Skin of body (tissue), 3 donors: ENCODE measurements at places on chromosomes 6 and 20.

DNA sequence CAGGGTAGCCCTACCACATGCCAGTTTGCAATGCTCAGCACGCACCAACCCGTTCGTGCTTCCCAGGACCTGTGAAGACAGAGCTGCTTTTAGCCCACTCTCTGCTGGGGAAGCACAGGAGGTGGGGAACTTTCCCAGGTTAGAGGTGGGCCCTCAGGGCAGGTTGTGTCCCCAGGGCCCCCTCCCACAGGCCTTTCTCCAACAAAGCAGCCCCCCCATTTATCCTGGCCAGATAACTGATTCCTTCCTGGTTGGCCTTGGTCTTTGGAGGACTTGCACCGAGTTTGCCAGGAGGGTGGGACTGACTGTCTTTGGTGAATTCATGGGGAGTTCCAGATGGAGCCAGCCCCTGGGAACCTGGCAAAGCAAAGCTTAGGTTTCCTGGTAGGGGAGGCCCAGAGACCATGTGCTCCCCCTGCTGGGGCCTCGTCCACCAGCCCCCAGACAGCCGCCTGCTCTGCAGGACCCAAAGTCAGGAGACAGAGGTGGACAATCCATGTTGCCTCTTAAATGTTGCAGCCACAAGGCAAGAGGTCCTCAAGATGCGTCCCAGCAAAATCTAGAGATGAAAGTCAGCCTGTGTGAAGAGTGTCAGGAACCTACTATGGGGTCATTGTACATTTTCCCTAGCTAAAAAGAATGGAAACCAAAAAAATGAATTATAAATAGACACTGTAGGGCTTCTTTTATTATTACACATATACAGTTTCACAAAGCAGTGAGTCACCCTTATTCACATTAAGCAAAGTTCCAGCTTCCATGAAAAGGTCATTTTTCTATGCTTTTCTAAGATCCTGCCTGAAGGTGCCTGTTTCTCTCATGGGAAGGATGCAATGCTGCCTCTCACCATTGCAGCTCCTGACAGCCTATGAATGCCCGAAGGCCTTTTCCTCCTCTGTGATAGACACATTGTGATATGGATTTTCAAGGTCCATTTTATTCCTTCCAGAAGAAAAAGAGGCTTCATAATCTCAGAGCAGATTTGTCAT lies 497.8 kb downstream of the PREX1 start:
- DNase-seq = no peak

- DNase-seq = peak; percentile 64
Measured at GRCh38 chr20:49186535-49187329, 1.4 kb downstream of the STAU1 start.

GRCh38 chr20:52874241-52874640 lies 97.9 kb upstream of the TSHZ2 start:
- DNase-seq = no peak

DNA sequence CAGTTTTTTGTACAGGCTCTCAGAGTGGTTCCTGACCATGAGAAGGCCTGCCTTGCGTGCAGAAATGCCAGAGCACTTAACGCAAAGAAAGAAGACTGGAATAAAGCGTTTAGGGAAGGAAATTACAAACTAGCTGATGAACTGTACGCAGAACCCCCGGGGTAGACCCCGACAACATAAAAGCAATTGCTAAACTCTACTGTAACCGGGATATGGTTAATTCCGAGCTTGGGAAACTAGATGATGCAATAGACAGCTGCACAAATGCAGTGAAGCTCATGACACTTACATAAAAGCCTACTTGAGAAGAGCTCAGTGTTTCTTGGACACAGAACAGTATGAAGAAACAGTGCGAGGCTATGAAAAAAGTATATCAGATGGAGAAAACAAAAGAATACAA lies 35.7 kb downstream of the CITED2 start:
- peak; percentile 77 for DNase-seq

DNA sequence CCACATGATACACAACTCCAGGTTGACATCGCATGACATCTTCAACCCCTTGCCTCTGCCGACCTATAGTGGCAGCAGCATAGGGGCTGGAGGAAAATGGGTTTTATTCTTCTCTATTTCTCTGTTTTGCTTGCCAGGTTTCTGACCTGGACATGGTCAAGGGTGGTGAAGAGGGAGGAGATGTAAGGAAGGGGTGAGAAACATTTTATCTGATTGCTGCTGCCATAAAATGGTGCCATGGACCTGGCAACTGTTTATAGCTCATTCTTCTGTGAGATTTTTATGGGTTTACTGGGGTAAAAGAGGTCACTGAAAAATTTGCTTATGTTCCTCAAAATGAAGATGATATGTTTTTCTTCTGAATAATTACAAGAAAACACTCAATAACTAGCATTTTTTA lies 266.7 kb upstream of the FOXQ1 start:
- no peak for DNase-seq

GRCh38 chr6:132412656-132413498 lies 11.6 kb upstream of the MOXD1 start:
- no peak for DNase-seq

GRCh38 chr20:60589623-60590022 lies 631.4 kb downstream of the CDH26 start:
- DNase-seq = no peak

DNA sequence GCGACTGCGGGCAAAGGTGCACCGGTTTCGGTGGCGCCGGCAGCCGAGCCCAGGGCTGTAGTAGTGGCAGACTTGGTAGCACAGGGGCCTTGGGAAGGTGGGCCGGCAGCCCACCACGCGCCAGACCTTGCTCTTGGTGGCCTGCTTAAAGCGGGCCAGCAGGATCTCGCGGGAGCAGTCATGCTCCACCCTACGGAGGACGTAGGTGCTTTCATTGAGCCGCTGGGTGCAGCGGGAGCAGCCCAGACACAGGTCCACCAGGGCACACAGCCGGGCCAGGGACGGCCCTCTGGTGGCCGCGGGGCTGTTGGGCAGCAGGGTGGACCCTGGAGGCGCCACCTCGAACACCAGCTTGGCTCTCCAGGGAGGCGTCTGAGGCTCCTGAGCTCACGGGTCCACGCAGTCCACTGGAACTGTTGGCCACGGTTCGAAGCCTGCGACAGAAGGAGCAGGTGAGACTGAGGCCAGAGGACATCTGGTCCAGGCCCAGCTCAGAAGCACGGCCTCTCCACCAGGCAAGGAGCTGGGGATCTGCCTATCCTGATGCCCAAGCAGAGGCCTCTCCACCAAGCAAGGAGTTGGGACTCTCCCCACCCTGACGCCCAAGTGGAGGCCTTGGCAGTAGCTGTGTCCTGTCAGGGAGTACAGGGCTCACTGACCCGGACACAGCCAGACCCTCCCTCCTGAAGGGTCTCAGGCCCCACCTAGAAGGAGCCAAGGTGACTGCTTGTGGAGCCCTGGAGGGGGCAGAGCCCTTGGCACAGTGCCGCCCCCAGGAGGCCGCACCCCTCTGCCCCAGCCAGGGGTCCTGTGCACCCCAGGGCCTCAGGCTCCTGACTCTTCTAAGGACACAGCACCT lies 1.0 kb downstream of the HELZ2 start:
- DNase-seq = no peak

GRCh38 chr6:129567374-129567773 lies 142.6 kb downstream of the ARHGAP18 start:
- DNase-seq = no peak

- DNase-seq = no peak
Measured at GRCh38 chr6:76466286-76466685, 393.8 kb upstream of the IMPG1 start.

- peak; percentile 60 for DNase-seq
Measured at GRCh38 chr20:46400253-46400652, 6.2 kb downstream of the ELMO2 start.

DNA sequence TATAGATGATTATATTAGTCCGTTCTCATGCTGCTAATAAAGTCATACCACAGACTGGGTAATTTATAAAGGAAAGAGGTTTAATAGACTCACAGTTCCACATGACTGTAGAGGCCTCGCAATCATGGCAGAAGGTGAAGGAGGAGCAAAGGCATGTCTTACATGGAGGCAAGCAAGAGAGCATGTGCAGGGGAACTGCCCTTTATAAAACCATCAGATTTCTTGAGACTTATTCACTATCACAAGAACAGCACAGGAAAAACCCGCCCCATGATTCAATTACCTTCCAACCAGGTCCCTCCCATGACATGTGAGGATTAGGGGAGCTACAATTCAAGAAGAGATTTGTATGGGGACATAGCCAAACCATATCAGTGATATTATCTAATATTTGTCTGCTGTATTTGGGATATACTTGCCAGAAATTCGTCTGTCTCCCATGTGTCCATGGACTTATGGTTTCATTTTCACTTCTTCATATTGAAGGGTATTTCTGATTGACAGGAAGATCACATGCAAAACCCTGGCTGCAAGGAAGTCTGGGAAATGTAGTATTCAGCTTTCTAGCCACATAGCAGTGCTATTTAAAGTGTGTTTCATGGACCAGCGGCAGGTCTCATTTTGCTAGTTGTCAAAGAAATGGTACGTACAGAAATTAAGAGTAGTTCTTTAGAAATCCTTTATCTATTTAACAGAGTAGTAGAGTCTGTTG lies 50.5 kb upstream of the PAK5 start:
- DNase-seq = no peak

DNA sequence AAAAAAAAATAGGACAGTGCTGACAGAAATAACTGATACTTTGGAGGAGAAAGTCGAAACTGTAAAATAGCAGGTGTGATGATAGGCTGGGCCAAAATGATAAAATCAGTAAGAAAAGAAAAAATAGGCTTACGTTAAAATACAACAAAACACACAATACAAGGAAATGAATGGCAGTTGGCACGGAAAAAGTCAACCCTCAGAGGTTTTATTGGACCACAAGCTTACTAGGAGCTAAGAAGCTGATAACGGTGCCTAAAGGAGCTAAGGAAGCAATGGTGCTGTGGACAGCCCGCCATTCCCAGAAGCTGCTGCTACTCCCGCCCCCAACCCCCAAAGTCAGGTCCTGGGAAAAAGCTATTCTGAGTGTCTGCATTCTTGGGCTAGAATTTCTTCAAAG lies 55.9 kb upstream of the RNF146 start:
- no peak for DNase-seq

- DNase-seq = no peak
Measured at GRCh38 chr6:110422444-110422822, 7.1 kb upstream of the DDO start.

- DNase-seq = no peak
Measured at GRCh38 chr6:29815118-29815750, 12.4 kb upstream of the HLA-G start.

GRCh38 chr6:143680141-143680540 lies 2.4 kb downstream of the PHACTR2 start:
- no peak for DNase-seq

DNA sequence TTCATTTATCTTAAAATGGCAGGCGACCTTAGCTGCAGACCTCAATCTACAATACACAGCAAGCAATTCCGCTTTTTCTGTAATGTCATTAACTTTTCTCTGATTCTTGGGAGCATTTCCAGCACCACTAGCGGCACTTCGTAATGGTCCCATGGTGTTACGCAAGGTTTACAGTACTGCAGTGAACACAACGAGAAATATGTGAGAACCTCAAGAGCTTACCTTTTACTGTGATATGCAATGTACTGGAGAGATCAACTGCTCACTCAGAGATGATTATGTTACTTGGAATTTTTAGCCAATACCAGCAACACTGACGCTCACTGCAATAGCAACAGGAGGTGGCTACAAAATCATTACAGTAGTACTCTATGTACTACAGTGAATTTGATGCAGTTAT lies 2.8 kb upstream of the CEP43 start:
- no peak for DNase-seq

GRCh38 chr20:35881676-35882075 lies 72.6 kb downstream of the SCAND1 start:
- no peak for DNase-seq

- no peak for DNase-seq
Measured at GRCh38 chr6:79671600-79672266, 40.6 kb downstream of the SH3BGRL2 start.

GRCh38 chr6:157660414-157660813 lies 162.6 kb upstream of the SNX9 start:
- no peak for DNase-seq

DNA sequence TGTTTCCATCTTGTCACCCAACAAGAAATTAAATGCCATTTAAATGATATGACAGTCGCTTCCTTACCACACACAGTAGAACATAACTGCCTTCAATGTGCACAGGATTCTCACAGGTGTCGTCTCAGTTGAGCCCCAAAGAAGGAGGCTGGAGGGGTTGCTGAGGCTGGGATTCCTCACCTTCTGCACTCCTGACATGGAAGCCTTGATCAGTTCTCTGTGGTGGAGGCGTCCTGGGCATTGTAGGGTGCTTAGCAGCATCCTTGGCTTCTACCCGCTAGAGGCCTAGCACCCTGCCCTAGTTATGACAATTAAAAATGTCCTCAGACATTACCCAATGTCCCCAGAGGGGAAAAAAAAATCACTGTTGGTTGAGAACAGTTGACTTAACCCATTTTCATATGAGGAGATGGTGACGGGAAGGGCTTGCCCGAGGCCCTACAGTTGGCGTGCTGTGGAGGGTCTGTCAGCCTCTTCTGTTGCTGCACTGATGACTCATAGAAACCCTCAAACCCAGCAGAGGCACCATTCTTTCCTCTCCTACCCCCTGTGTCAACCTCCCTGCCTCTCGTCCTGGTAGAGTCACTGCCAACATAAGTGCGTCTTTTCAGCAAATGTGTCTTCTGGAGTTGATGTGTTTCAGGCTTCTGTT lies 19.3 kb upstream of the ZNF831 start:
- no peak for DNase-seq

GRCh38 chr6:52286798-52287432 lies 2.4 kb upstream of the MCM3 start:
- peak; percentile 4 for DNase-seq

DNA sequence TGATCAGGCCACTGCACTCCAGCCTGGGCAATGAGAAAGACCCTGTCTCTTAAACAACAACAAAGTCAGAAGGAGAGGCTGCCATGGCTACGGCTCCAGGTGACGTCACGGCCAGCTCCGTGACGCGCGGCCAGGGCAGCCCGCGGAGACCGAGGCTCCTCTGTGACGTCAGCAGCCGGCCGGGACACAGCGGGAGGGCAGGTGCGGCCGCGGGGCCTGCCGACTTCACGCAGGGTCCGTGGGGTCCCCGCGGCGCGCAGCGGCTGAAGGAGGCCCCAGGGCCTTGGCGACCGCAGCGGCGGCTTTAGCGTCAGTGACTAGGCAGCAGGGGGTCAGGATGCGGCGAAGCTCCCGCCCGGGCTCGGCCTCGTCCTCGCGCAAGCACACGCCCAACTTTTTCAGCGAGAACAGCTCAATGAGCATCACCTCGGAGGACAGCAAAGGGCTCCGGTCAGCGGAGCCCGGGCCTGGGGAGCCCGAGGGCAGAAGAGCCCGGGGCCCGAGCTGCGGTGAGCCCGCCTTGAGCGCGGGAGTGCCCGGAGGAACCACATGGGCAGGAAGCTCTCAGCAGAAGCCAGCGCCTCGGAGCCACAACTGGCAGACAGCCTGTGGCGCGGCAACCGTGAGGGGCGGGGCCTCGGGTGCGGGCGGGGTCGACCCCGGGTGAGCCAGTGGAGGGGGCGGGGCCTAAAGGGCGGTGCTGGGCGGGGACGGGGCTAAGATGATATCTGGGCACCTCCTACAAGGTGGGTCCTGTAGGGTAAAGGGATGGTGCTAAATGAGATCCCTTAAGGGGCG lies at the start of gene SPAG4:
SPAG4 (plus strand) TSS at position 163 of the 798 bp plus-strand sequence; CDS start at position 338, 175 bp downstream.
- DNase-seq = peak; percentile 93
